Cortex of kidney (tissue), 1 donor: ENCODE measurements at places on chromosomes 6 and 20.

- DNase-seq, result no peak
These were observed 132.3 kb downstream of the UNC5CL start for GRCh38 chr6:40906759-40907158.

DNA sequence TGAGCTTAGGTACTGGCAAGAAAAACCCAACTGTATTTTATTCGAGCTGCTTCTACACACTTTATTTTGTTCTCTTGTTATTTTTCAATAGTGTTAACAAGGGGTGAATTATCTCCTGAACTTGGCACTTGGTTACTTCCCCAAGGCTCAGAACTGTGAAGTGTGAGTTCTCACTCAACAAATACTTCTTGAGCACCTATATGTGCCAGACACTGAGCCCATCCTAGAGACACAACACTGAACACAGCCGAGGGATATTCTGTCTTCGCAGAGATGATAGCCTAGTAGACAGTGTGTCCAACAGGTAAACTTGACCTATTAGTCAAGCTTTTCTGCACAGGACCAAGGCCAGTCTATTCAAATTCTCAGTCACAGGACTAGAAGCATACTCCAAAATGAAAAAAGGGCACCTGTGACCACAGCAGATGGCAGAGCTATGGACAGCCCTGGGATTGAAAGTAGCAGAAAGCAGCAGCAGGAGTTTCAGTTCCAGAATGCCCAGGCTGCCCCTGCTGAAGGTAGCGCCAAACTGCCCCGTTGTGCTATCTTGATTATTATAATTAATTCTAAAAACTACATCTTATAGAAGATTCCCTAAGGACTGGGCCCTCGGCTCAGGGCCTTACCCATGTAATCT, 77.8 kb upstream of the TAB2 start:
- DNase-seq, result no peak

DNA sequence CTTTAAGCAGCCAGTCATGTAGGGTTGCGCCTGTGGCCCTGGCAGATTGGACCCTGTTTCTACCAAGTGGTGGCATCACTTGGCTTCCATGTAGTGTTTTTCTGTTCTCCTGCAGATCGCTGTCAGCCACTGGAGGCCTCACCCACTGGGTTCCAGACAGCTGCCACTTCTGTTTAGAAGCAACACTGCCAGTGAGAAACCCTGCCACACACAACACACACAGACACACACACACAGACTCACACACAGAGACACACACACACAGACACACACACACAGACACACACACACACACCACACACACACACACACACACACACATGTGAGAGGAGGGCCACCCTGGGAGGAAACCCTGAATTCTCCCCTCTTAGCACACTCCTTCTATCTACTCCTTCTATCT, 51.8 kb downstream of the UTRN start:
- no peak for DNase-seq

DNA sequence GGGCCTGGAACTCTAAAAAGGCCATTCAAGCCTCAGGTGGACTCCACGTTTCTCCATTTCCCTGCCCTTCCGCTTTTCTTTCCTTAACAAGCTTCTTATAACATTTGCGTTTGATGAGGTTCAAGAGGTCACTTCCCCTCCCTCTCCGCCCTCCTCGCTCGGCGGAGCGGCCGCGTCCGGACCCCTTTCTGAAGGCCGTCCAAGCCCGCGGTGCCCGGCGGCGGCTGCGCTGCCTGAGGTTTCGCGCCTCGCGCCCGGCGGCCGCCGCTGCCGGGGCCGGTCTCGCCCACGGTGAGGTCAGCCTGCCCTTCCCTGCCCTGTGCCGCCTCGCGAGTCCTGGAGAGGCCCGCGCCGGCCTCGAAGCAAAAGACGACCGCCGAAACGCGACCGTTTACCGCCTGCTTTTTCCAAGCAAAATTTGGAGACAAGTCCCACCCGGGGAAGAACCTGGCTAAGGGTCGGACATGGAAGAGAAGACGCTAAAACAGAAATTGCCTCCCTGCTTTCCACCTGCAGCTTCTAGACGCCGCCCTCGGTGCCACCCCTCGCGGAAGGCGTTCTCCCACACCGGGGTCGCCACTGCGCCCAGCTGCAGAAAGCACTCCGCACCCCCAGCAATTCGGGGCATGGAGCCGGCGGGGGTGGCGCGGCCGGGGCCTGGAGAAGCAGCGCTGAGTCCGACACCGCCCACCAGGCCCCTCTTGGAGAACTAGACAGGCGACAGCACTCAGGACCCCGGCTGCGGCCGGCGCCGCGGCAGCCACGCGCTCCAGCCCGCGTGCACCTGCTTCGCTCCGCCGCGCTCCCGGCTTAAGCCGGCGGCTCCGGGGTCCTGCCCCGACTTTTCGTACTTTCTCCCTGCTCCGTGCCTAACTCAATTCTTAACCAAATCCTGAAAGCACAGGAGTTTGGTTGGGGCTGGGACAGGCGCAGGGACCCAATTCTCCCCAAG, 11.0 kb upstream of the FOXF2 start:
- DNase-seq, result no peak

GRCh38 chr6:169841251-169841650, 89.8 kb downstream of the ERMARD start:
- DNase-seq, result no peak

DNA sequence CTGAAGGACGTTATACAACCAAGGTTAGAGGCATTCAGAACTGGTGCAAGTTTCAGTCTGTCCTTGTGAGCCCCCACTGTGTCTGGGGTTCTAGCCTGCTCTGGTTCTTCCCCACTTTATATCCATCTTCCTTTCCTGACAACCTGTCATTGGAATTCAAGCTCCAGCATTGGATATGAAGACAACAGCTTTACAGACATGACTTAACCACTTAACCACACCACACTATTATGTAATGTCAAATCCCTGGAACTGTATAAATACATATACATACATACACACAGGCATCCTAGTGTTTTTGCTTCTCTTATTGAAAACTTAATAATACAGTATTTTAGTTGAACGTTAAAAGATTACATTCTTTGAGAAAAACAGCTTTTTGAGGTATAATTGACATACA, 217.9 kb upstream of the SGK1 start:
- DNase-seq, result no peak

DNA sequence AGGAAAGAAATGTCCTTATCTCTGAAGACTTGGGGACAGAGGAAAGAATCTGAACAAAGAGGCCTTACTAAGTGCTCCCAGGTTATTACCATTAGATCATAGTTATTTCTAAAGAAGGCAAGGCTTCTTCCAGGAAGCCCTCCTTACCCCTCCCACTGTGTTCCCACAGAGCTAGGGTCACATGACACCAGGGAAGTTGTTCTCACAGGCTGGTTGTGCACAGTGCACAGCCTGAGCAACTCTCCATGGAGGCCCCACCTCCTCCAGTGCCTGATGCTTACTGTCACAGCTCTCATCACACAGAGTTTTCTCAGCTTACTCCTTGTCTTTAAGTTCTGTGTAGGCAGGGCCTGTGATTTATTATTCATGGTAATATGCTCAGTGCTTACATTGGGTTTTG, 68.9 kb upstream of the SCGN start:
- DNase-seq, result no peak

DNA sequence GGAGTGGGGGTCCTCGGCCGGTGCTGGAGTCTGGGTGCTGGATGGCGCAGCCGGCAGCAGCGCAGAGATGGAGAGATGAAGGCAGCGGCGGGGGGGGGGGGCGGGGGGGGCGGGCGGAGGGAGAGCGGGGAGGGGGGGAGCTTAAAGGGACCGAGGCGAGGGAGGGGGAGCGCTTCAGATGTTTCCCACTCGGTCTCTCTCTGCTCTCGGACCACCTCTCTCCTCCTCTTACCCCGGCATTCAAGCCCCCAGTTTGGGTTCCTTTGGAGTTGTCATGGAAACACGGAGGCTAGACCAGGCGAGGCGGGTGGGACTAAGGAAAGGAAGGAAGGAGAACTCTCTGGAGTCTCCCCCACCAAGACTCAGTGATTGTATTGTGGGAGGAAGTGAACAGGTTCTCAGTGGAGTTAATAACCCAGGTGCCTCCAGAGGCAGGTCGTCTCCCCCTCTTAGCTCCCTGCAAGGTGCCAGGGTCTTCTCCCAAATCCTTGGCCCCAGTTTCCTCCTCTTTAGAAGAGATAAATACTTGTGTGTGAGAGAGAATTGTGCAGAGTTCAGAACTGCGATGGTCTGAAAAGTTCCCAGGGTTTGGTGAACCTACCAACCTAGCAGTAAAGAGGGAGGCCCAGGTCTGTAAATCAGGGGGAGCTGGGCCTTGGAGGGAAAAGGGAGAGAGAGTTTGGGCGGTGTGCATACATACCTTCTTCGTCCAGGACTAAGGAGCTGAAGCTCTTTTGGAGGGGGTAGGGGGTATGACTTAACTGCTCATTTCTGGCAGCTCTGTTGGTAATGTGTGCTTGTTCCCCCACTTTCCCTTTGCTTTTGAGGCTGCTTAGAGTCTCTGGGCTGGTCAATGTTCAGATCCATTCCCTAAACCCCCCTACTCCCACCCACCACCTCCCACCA, at the start of gene PRRT1:
TSS of gene PRRT1 (minus strand) at position 77 of the 906 bp plus-strand sequence. CDS start 112 bp downstream, outside the sequence.
- DNase-seq, result no peak

DNA sequence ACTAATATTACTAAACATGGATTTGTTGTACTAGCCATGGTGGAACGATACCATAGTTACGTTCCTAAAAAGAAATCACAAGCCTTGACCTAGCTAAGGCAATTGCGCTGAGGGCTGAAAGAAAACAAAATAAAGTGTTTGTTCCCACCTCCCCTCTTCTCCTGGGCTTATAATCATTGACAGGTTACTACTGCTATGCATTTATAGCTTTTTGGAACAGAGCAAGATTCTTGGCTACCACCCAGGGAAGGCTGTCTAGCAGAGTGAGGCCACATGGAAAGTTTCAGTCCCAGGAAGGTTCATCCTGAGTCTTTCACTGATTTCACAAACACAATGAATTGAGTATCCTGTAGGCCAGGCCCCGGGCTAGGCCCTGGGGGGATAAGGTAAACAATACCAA, 84.6 kb downstream of the TMEM170B start:
- no peak for DNase-seq

DNA sequence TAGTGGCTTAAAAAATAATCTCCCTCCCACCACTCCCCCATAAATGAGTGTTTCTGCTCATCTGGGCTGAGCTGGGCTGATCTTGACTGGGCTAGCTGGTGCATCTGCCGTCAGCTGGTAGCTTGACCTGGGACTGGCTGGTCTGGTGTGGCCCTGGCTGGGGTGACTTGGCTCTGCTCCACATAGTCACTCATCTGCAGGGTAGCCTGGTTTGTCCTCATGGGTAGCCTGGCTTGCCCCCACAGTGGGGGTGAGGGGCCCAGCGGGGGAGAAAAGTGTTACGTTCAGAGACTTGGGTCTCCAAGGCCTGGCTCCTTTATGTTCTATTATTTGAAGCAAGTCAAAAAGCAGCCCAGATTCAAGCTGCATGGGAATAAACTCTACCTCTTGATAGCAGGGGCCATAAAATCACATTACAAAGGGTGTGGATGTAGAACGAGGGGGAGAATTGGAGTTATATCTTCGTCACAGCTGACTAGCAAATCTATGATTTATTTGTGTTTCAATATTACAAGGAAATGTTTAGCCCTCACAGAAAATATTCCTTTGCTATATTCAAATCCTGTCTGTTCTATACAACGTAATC, 32.9 kb downstream of the EDN3 start:
- DNase-seq, result no peak

DNA sequence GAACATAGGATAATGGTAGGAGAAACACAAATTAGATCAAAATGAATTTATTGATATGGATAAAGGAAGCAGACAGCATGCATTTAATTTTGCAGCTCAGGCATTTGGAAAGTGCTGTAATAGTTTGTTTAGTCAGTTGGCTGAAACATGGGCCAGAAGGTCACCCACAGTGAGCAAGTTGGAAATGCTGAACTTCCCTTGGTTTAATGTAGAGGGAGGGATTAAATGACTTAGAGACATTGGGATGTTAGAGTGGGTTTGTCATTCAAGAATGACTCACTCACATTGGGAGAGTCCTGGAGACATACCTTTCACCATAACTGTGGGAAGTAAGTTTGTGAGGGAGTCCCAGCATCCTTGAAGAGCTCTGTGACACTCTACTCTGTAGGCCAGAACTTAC, 231.5 kb upstream of the PLCB4 start:
- no peak for DNase-seq

DNA sequence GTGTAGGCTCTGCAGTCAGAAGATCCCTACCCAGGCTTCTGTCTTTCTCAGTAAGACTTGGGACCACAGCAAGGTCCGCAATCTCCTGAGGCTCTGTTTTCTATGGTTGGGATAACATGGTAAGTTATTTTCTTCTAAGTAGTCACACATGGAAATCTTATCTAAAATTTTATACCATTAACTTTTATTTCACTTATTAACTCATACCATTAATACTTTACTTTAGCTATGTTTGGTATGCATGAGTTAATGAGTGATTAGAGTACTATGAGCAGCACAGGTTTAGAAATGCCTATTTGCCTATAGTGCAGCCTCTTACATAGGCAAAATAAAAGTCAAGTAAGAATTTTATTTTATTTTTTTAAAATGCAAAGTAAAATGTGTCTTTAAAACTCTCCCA, 27.2 kb downstream of the GINM1 start:
- no peak for DNase-seq
